ENCODE measurements at places on chromosomes 7 and 10. TPM values are rescaled to one million over a fixed set of nuclear protein-coding genes. Genes with fewer than 3 reads are reported as not detected.

MYL7 gene
- not detected for total RNA-seq

SLC35G1 gene
- total RNA-seq = 3.6 TPM

PPP1R17 gene
- total RNA-seq = not detected

NYAP1 gene
- 0.56 TPM for total RNA-seq

DNA sequence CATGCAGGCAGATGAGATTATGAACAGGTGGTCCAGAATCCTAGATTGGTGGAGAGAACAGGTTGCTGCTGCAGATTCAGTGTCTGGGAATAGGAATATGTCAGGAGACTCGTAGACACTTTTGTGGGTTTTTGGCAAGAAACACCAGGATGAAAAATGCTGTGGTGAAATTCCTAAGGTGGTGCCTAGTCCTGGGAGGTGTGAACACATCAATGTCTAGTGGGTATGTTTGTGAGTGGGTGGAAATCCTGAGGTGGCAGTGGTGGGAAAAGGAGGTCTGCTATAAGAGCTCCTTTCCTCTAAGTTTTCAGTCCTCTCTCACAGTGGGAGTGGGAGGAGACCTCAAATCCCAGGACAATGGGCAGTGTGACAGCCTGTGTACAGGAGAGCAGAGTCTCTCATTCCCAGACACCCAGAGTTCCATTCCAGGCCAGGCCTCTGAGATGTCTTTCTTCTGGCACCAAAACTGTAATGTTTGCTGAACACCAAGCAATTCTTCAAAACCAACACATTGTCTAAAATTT lies 5.1 kb downstream of the ERV3-1 start:
- DNase-seq = no peak

DNA sequence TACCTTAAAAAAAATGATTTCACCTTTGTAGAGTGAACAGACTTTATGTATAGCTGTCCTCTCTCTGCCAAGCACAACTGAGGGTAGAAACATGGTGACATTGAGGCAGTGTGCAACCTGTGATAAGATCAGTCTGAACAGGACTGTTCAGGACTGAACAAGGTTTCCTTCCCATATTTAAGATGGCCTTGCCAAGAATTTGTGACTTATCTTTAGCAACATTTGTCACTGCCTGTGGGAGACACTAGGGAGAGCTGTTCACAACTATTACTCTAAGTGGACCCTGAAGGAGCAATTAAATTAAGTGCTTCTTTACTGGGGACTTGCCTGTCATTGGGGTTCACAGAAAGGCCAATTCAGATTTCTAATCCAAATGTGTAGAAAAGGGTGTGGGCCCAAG lies 6.7 kb downstream of the OR13A1 start:
- no peak for DNase-seq

DNA sequence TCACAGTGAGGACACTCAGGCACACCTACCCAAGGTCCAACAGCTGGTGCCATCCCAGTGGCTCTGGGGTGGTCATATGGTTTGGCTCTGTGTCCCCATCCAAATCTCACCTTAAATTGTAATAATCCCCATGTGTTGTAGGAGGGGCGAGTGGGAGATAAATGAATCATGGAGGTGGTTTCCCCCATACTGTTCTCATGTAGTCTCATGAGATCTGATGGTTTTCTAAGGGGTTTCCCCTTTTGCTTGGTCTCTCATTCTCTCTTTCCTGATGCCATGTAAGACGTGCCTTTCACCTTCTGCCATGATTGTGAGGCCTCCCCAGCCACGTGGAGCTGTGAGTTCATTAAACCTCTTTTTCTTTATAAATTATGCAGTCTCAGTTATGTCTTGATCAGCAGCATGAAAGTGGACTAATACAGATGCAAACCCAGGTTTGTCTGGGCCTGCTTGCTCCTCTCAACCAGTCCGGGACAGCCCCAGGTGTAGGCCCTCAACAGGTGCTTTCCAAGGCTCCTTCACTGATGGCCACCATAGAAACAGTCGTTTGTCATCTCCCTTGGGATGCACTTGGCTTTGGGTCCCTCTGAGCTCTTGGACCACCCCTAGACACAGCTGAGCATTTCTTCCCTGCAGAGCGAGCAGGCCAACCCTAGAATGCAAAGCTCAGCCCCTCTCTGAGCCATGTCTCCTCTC lies 101.3 kb upstream of the CTBP2 start:
- DNase-seq = no peak

DNA sequence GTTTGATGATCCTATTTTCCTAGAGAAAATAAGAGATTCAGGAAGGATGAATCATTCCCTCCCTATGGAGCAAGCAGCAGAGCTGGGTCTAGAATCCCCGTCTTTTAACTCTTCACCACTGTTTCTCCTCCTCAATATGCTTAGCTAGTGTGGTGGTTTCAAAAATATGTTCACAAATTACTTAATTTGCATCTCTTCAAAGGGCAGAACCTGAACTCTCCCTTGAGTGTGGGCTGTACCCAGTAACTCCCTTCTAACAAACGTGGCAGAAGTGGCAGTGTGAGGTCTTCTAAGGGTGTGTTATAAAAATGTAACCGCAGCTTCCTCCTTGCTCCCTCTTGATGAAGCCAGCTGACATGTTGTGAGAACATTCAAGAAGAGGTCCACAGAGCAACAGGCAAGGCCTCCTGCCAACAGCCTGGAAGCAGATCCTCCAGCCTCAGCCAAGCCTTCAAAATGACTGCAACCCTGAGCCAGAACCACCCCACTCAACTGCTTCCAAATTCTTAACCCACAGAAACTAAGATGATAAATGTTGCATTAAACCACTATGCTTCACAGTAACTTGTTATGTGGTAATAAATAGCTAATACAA lies 36.6 kb downstream of the SRPK2 start:
- peak; percentile 63 for DNase-seq

DNA sequence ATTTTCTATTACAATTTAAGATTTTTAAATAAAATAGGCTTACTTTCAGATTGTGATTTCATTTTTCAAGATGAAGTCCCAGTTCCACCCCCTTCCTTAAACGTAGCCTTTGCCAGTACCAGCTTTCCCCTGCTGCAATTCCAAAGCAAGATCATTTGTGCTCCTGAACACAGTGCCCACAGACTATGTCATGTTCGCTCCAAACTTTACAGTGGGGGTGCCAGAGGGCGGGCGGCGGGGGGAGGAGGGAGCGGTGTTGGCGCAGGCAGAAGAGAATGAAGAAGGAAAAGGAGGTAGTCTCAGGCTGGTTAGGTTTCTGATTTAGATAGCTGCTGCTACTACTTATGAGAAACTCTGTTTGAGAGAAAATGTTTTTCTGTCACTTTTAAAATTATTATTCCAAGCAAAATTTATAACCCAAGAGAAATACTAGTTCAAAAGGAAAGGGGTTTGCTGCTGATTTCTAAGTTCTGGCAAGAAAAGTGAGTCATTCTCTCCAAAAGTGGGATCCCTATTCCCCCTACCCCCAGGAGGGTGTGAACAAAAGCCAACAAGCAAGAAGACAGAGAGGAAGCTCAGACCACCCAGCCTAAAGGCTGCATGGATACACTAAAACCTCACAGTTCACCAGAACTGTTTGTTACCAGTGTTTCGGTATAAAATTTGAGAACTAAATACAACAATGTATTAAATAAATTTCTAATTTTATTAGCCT lies 109.6 kb downstream of the SRPK2 start:
- DNase-seq = no peak

GRCh38 chr10:50622706-50623662 lies 772 bp downstream of the SGMS1 start:
- DNase-seq = peak; percentile 62

- no peak for DNase-seq
Measured at GRCh38 chr7:158133057-158133456, 454.6 kb downstream of the PTPRN2 start.

DNA sequence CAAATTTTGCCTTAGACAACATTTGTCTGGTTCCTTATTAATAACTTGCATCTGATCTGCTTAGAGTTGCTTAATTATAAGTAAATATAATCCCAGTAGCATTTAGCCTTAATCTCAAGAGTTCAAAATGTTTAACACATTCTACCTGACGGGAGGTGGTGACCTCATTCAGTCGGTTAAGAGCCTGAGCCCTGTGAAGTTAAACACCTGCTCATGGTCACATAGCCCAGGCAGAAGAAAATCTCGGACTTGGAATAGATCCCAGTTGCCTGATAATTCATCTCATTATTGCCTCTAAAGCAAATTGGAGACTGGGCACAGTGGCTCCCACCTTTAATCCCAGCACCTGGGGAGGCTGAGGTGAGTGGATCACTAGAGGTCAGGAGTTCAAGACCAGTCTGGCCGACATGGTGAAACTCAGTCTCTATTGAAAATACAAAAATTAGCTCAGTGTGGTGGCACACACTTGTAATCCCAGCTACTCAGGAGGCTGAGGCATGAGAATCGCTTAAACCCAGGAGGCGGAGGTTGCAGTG lies 18.6 kb upstream of the ASCC1 start:
- no peak for DNase-seq

- no peak for DNase-seq
Measured at GRCh38 chr7:73841689-73842066, 638 bp downstream of the METTL27 start.

DNA sequence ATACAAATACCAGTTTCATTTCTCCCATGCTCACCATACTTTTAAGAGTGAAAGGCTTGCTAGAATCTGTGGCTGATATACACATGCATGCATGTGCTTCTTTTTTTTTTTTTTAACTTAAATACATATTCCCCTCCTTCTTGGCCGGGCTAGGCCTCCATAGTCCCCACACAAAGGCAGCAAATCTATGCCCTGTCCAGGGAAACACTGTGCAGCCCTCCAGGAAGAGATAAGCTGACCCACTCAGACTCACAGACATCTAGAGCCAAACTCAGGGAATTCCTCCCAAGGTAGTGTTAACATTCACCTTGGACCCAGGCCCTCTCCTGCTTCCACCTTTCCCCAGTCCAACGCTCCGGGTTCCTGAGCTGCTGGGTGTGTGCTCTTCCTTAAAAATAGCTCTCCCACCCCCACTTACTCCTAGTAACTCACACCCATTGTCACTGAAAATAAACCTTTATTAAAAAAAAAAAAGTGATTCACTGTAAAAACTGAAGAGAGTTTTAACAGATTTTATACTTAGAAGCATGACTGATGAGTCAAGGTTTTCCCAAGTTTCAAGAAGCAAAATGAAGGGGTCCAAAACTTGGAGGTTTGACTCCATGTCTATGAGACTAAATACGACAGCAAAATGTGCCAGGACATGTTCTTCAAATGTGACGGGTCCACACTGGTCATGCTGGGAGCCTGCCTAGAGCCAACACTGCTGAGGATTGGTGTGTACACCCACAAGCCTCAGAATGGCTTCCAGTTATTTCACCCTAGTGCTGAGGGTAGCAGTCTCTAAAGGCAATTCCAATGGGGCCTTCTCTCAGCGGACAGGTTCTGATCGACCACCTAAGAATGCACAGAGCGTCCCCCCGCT lies 159.5 kb downstream of the GLI3 start:
- no peak for DNase-seq

DNA sequence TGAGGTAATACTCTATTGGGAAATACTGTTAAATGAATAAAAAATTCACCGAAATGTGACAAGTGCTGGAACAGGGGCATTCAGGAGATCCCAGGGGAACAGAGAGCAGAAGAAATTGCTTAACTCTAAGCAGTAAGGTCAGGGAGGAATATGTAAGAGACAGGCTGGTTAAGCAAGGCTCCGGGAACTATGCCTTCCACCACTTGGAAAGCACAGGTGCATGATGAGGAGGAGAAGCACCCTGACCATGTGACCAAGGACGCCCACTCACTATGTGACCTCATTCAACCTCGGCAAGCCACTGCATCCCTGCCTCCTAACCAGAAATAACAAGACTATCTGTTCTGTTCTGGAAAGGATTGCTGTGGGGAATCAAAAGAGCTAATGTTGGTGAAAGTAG lies 218.4 kb downstream of the ELMO1 start:
- DNase-seq = peak; percentile 51

DNA sequence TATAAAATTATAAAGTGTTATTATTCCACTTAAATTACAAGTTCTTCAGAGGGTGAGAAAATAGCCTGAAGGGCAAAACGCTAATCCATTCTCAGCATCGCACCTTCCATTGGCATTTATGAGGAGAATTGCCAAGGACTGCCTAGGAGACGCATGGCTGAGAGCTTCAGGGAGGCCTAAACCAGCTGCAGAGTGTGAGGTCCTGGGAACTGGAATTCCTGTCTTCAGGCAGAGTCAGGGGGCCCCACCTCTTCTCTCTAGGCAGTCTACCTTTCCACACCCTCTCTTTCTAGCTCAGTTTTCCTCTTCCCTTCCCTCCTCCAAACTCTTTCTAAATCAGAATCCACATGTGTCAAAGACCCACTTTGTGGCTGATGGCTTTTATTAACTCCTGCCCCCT lies 35.3 kb downstream of the LRRC72 start:
- DNase-seq = no peak

Measured in activated CD4-positive, alpha-beta T cell treated with anti-CD3 and anti-CD28 coated beads for 36 hours (primary cell).